ENCODE measurements at places on chromosomes 2 and 18. TPM values are rescaled to one million over a fixed set of nuclear protein-coding genes. Genes with fewer than 3 reads are reported as not detected.

CCDC68 gene
- not detected for polyA plus RNA-seq

SNORC gene
- not detected for polyA plus RNA-seq

GTF3C2 gene
- polyA plus RNA-seq: 34.7 TPM

GAL3ST2 gene
- polyA plus RNA-seq: not detected

DUSP2 gene
- polyA plus RNA-seq: 875 TPM

C18orf54 gene
- polyA plus RNA-seq: 0.20 TPM

TUBB8B gene
- polyA plus RNA-seq: not detected

RAD51AP2 gene
- not detected for polyA plus RNA-seq

CYP26B1 gene
- not detected for polyA plus RNA-seq

FKBP1B gene
- polyA plus RNA-seq: 5.3 TPM

SCYGR1 gene
- polyA plus RNA-seq: not detected

SCYGR7 gene
- polyA plus RNA-seq: not detected

NAPG gene
- 18.4 TPM for polyA plus RNA-seq

EML4 gene
- 28.9 TPM for polyA plus RNA-seq

DES gene
- not detected for polyA plus RNA-seq

PROM2 gene
- polyA plus RNA-seq: not detected

NMUR1 gene
- polyA plus RNA-seq: 54.4 TPM

NEU2 gene
- polyA plus RNA-seq: not detected

ABCG8 gene
- polyA plus RNA-seq: not detected

LHCGR gene
- polyA plus RNA-seq: not detected

ATG9A gene
- 14.8 TPM for polyA plus RNA-seq

CYP1B1 gene
- 0.49 TPM for polyA plus RNA-seq

TMEM150A gene
- 14.8 TPM for polyA plus RNA-seq

NAT8 gene
- polyA plus RNA-seq: not detected

NCL gene
- polyA plus RNA-seq: 602 TPM

SERPINB13 gene
- polyA plus RNA-seq: not detected

TRIM43 gene
- polyA plus RNA-seq: not detected

CPSF3 gene
- polyA plus RNA-seq: 48.0 TPM

KIF1A gene
- polyA plus RNA-seq: not detected

PRKCE gene
- polyA plus RNA-seq: 3.0 TPM

ALPI gene
- polyA plus RNA-seq: not detected

KIAA2012 gene
- polyA plus RNA-seq: not detected

LAMA3 gene
- polyA plus RNA-seq: not detected

ZC3H6 gene
- 2.4 TPM for polyA plus RNA-seq

CRYGC gene
- not detected for polyA plus RNA-seq

CKAP2L gene
- polyA plus RNA-seq: not detected

SYT4 gene
- polyA plus RNA-seq: not detected

FSHR gene
- not detected for polyA plus RNA-seq

IL36A gene
- not detected for polyA plus RNA-seq

AGXT gene
- not detected for polyA plus RNA-seq

ADAM23 gene
- not detected for polyA plus RNA-seq

ALK gene
- polyA plus RNA-seq: not detected

CROCC2 gene
- polyA plus RNA-seq: not detected

TANC1 gene
- polyA plus RNA-seq: not detected

Measured in immature natural killer cell (primary cell).